ENCODE measurements at places on chromosomes 5 and 9.

- DNase-seq: no peak
These were observed at the start of gene CD14 for GRCh38 chr5:140633021-140633471. Gene CD14 (minus strand): TSS chr5:140633175. CDS start chr5:140633071, 104 bp downstream.

GRCh38 chr9:133938086-133938485, 54.0 kb downstream of the VAV2 start:
- DNase-seq: no peak

- no peak for DNase-seq
These were observed 30.2 kb upstream of the CEP72 start for GRCh38 chr5:581941-582340.

GRCh38 chr5:118965890-118966289, 22.5 kb downstream of the DTWD2 start:
- no peak for DNase-seq

DNA sequence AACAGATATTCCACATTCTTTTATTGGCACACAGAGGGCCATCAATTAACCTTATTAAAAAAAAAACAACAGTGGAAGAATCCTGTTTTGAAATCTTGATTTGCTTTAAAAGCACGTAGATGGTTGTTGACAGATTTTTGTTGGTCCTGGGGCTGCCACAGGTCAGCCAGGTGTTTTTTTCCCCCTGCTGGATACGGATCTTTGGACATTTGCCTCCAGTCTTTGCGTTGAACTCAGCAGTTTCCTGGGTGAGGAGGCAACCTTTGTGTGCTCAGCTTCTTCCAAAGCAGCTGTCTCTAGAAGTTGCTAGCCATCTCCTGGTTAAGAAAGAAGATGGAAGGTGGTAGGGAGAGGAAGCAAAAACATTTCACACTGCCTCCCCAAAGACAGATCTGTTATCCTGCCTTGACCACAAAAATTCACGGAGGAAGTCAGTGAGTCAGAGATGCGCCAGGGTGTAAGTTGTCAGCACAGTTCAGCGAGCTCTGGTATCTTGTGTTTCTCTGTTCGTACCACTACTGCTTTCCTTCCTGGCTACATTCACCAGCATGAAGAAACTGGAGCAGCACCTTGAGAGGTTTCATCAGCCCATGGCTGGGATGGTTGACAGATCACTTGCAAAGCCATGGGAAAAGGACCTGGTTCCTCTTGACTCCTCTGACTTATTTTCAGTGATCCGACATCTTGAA, 207.3 kb downstream of the ARHGAP26 start:
- DNase-seq: no peak

DNA sequence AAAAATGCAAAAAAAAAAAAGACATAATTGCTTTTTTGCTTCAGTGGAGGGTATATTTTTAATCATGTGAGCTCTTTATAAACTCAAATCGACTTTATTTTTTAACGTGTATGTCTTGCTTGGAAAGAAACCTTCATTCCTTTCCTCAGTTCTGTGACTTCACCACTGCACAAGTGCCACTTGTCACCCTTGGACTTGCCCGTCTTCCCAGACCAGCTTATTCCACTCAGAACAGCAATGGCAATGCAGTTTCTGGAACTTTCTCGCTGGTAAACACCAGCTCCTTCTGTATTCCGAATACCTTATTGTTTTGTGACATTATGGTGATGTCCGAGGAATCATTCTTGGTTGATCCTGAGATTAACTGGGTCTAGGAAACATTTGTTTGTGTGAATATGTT, 440.5 kb upstream of the ADAMTS16 start:
- DNase-seq: no peak

DNA sequence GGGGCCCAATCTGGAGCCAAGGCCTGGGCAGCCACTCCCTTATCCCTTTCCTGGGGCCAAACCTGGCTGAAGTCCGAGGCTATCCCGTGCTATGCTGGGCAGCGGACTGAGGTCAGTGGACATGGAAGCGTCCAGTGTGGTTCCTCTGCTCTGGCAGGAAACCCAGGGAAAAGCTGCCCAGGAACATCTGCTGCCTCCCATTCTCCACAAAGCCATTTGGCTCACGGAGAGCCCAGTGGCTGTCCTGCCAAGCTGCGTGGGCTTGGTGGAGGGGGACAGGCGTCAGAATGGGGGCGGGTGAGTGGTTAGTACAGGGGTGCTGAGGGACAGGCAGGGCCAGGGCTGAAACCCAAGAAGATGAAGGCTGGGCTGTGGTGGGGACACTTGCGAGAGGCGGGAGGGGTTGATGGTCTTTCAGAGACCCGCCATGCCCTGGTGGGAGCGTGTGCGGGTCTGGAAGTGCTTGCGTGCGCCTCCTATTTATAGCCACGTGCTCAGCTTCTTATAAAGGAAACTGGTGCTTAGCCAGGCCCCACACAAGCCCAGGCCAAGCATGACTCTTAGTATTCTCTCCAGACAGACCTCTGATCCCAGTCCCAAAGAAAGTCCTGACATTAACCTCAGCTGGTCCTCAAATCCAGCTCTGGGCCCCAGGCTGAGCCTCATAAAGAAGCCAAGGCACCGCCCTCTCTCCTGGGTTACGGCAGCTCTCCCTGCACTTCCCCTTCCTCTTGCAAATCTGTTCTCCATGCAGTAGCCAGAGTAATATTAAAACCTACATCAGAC, 9.4 kb upstream of the SLC6A7 start:
- no peak for DNase-seq

DNA sequence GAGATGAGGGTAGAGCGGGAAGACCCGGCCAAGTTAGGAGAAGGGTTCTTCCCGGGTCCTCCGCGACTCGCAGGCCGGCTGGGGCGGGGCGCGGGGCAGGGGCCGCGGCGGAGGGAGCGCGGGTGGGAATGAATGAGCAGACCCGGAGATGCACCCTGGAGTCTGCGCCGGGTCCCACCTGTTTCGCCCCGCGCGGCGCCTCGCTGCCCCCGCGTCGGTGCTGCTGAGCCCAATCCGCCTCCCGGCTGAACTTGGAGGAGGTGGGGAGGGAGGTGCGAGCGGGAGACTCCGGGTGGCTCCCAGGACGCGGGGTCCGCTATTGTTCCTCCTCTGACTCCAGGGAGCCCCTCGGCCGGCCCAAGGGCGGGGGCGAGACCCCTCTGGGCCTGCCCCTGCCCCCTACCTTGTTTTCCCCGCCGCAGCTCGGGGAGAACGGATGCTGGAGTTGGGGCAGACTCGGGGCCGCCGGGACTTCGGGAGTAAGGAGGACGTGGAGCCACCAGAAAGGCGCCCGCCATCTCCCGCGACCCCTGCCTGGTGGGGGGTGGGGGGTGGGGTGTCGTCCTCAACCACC, 659 bp downstream of the RAI14 start:
- no peak for DNase-seq

GRCh38 chr5:105428451-105429380, 1866.1 kb upstream of the NUDT12 start:
- DNase-seq: no peak

GRCh38 chr5:138663009-138663408, 87.8 kb upstream of the HSPA9 start:
- no peak for DNase-seq

GRCh38 chr5:81838307-81838906, 87.5 kb upstream of the SSBP2 start:
- no peak for DNase-seq

DNA sequence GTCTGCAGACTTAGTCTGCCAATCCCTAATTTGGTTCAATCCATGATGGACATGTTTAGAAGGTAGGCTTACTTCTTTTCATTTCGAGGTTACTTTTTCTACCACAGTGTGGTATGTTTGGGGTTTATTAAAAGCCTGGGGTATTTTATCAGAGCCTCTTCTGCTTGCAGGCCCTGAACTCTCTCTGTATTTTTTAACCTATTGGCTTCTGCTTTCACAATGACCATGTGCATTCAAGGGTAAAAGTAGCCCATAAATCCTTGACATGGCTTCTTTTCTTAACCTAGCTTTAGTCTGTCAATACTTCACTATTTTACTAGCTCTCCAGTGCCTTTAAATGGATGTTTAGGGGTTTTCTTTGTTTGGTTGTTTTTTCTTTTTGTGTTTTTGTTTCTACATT, 286.6 kb downstream of the FER start:
- no peak for DNase-seq

DNA sequence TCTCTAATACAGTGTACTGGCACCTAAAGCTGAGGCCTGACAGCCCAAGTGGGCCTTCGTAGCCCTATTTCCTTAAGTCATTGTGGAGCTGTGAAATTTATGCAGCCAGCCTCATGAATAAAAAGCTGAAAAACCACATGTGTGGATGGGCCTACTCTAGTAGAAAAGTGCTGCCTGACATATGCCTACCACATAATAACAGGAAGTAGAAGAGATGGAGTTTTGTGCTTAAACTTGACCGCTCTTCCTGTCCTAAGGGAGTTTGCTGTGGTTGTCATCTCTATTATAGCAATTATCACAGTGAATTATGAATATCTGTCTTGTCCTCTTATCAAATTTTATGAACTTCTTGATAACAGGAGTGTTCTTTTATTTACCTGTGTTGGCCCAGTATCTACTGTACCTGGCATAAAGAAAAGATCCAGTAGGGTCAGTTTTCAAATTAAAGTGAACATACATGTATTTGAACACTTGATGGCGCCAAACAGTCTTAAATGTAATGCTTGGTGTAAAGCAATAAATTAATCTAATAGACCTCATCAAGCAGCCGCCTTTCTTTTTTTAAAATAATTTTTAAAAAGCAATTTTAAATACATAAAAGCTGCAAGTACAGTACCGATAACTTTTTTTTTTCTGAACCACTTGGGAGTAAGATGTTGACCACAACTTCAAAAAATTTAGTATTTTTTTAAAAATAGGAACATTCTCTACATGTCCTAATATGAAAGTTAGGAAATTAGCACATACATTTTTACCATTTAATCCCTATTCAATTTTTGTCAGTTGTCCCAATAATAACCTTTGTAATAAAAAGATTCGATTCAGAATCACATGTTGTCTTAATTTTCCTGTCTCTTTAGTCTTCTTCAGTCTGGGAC, 51.0 kb downstream of the FKTN start:
- peak; percentile 13 for DNase-seq

GRCh38 chr9:23926368-23926767, 100.3 kb upstream of the ELAVL2 start:
- DNase-seq: no peak

DNA sequence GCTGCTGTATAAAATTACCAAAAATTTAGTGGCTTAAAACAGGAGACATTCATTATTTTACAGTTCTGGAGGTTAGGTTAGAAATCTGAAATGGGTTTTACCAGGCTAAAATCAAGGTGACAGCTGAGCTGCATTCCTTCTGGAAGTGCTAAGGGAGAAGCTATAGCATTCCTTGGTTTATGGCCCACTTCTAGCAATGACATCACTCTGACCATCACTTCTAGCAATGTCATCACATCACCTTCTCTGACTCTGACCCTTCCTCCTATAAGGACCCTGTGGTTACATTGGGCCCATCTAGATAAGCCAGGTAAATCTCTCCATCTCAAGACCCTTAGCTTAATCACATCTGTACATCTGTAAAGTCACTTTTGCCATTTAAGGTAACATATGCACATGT, 366.1 kb downstream of the EFNA5 start:
- DNase-seq: no peak

DNA sequence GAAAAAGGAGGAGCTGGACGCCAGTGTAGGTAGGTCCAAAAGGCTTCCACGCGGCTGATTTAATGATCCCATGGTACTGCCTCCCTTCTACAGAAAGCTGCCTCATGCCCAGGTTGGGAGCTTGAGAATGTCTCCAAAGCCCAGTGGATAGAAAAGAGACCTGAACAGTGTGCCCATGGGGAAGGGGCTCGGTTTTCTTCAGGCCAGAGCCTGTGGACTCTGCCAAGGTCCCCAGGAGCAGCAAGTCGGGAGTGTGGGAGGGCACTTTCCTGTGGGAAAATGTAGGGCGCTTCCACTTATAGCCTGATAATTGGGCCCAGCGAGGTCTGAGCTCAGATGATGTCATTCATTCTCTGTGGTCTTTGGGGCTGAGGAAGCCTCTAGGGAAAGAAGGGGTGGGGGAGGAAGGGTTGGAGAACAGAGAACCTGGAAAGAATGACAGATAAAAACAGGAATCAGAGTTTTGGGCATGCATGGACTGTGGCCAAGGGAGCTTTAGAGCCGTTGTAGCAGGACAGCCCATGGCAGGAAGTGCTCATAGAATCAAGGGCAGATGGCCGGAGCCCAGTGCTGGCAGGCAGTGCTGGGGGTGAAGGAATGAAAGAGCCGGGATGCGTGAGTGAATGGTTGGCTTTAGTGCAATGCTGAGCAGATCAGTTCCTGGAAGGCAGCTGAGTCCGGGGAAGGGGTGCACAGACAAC, 42.5 kb upstream of the SH3PXD2B start:
- no peak for DNase-seq

- DNase-seq: no peak
These were observed 101.5 kb downstream of the SPATA31D1 start for GRCh38 chr9:82090046-82090445.

GRCh38 chr5:2686321-2687124, 65.0 kb downstream of the IRX2 start:
- DNase-seq: no peak

GRCh38 chr5:54844905-54845566, 140.4 kb downstream of the ESM1 start:
- DNase-seq: no peak

- no peak for DNase-seq
These were observed 95.7 kb upstream of the SHB start for GRCh38 chr9:38164659-38165221.

DNA sequence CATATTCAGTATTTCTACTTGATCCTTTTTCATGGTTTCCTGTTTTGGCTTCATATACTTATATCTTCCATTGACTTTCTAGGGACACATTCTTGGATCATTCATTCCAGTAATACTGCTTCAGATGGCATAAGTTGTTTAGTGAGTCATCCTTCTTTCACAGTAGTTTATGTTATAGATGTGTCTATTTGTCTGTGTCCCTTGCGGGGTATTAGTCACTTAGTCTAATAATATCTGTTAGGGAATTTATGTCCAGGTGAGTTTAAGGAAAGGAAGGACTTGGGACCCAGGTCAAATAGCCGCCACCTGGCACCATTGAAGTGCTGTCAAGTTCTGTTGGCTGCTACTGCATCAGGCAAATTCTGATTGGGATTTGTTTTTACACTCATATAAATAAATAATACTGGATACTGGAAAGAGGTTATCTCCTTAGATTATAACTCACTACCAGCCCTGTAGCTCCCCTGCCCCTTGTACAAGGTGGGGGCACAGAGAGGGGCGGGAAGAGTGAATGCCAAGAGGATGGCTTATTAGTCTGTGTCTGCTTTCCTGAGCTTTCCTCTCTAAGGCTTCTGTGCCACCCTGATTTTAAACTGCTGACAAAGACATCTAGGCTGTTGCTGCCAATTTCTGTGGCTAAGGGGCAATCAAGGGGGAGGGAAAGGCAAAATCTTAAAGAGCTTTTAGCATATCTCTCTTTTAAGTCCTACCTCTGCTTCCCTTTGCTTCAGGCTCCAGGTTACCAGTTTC, 64.9 kb downstream of the CDC42SE2 start:
- DNase-seq: no peak

GRCh38 chr9:93009337-93010015, 49.0 kb upstream of the SUSD3 start:
- DNase-seq: no peak

- no peak for DNase-seq
These were observed 51.3 kb downstream of the LHFPL2 start for GRCh38 chr5:78597068-78597973.

GRCh38 chr5:35884773-35885172, 28.1 kb downstream of the IL7R start:
- no peak for DNase-seq

Measured in GM19239 (cell line).